Activated B cell treated with CpG ODN at 0.5 μM for 24 hours (primary cell): ENCODE measurements at places on chromosomes 2 and 18.

GRCh38 chr2:237931205-237931721, 35.6 kb upstream of the UBE2F start:
- no peak for DNase-seq

- no peak for DNase-seq
Measured at GRCh38 chr18:77517901-77518300, 268.3 kb downstream of the GALR1 start.

DNA sequence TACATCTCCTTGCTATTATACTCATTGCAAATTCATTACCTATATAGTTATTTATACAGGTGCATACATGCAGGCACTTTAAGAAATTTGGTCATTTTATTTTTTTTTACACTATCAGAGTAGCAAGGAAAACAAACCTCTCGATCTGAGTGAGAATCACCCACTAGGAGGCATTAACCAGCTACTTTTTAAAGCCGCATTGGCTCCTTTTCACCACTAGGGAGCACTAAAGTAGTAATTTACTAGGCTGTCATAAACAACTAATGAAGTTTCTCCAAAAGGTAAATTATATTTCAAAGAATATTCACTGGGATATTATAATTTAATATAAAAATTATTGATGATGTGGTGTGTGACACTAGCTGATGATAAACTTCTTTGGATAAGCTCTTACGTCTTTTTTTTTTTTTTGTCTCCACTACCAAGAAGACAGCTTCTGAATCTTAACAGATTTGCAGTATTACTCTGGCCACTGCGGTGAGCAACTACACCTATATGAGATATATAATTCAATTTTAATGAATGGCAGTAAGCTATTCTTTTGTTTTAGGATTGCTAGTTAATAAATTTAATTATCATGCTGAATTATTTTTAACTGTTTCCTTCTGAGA, 101.9 kb downstream of the NOL4 start:
- DNase-seq: no peak

DNA sequence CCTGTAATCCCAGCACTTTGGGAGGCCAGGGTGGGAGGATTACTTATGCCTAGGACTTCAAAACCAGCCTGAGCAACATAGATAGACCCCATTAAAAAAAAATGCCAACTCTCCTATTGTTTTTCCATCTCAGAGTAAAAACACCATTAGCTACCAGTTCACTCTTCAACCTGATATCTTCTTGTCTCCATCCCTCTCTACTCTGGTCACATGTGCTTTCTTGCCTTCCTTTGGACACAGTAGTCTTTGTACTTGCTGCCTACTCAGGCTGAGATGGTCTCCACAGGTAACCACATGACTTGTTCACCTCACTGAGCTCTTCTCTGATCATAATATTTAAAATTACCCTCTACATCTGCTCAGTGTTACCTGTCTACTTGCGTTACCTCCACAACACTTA, 5.0 kb downstream of the MALT1 start:
- no peak for DNase-seq

- DNase-seq: no peak
Measured at GRCh38 chr18:25329783-25330182, 22.2 kb downstream of the ZNF521 start.

- DNase-seq: no peak
Measured at GRCh38 chr18:3463051-3463450, 13.1 kb downstream of the TGIF1 start.

DNA sequence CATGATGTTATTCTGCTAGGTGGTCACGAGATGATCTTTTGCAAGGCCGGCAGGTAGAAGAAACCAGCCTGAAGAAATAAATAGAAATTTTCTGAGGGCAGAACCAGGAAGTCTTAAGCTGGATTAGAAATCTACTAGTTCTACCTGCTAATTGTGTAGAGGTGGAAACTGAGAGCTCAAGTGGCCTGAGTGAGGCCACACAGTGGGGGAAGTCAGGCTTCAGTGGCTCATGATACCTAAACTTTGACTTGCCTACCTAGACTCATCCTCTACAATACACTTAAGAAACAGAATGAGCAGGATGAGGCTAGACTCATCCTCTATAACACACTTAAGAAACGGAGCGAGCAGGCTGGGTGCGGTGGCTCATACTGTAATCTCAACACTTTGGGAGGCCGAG, 134.9 kb upstream of the NDUFV2 start:
- no peak for DNase-seq

DNA sequence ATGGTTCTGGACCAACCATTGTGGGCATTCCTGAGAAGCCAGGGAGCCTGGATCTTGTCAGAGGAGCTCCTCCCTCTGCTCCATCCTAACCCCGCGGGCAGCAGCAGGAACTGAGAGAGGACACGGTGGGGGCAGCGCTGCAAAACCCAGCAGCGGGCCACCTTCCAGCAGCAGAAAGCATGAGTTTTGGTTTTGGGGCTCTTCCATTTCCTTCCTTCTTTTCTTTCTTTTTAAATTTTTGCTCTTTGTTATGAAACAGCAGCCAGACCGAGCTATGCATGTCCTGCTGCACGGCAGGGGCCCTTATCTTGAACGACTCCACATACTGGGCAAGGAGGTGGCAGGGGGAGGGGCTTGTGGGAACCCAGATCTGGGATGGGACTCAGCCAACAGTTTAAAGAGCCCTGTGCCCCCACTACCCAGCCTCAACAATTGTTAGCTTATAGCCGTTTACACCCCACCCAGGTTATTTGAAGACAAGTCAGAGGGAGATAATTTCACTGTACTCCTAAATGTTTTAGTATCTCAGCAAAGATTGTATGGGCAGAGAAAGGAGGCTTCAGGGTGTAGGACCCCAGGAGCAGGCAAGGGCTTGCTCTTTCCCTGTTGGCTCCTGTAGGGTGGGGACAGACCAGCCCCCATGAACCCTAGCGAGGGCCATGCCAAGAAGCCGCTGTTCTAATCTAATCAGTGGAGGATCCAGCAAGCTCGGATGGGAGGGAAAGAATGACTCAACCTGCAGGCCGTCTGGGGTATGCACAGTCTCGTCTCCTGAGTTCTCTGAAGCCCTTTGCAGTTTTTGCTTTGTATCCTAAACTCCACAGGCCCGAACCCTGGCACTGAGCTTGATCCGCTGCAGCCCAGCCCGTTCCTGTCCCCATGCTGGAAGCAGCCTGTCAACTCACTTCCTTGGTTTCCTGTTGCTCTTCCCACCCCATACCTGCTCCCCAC, 75.3 kb downstream of the LRRFIP1 start:
- DNase-seq: no peak

DNA sequence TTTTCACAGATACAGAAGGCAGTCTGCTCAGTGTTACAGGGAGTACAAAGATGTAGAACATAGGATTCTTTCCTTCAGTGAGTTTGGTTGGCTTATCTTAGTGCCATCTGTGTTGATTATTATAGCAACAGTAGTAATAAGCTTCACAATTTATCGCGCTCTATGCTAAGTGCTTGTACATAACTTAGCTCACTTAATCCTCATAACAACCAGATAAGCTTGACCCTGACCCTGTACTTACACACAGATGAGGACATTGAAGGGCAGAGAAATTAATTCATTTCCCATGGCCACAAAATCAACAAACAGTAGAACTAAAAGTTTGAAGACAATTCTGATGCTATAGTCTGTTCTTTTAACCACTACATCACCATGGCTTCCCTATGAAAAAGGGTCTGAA, 121.8 kb downstream of the SPHKAP start:
- no peak for DNase-seq

DNA sequence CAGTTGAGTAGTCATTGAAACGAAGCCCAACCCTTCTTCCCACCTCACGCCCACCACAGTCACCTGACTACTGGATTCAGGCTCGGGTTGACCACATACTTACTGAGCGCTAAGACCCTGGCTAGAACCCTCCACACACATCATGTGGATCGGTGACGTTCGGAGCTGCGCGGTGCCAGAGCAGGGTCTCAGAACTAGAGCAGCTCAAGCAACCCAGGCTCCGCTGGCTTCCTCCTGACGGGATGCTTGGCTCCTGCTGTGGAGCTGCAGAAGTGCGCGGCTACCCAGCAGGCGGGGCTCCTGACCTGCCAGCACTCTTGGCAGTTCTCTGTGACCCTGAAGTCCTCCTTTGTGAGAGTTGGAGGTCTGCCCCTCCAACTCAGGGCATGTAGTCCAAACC, 90.6 kb upstream of the MBOAT2 start:
- DNase-seq: no peak

DNA sequence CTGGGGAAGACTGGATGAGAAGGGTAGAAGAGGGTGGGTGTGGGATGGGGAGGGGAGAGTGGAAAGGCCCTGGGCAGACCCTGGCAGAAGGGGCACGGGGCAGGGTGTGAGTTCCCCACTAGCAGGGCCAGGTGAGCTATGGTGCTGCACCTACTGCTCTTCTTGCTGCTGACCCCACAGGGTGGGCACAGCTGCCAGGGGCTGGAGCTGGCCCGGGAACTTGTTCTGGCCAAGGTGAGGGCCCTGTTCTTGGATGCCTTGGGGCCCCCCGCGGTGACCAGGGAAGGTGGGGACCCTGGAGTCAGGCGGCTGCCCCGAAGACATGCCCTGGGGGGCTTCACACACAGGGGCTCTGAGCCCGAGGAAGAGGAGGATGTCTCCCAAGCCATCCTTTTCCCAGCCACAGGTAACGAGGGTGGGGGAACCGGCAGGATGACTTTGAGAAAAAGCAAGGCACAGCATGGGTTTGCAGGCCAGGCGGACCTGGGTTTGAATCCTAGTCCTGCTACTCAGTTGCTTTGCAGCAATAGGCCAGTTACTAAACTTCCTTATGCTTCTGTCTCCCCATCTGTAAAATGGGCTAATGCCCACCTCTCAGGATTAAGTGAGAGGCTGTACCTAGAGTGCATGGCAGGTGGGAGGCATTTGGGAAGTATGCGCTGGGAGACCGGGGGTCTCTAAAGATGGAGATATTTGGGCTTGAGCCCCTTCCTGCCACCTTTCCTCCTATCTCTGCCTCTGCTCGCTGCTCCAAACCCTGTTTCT, at the start of gene INHA:
TSS of gene INHA (plus strand) at position 74 of the 765 bp plus-strand sequence. CDS start at position 139, 65 bp downstream.
- no peak for DNase-seq

- DNase-seq: no peak
Measured at GRCh38 chr18:49028091-49028490, 77.3 kb upstream of the SMAD7 start.

GRCh38 chr2:46841621-46842020, 74.0 kb downstream of the MCFD2 start:
- no peak for DNase-seq

DNA sequence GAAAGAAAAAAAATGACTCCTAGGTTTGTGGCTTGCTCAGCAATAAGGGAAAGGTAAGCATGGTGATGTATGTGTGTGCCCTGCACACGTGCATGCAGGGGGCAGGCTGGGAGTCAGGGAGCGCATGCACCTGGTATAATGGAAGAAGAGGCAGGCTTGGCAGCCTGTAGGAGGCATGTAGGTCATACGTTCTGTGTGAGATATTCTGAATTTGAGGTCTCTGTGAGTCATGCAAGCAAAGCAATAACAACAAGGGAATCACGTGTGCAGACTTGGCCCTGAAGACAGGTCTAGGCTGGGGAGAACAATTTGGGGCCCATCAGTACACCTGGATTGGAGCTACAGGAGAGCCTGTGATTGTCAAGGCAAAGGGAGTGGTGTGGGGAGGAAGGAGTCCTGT, 94.5 kb upstream of the TTC39C start:
- no peak for DNase-seq

- DNase-seq: no peak
Measured at GRCh38 chr2:216516730-216517350, 18.2 kb downstream of the RPL37A start.

- DNase-seq: no peak
Measured at GRCh38 chr2:229431327-229431954, 160.4 kb upstream of the PID1 start.

DNA sequence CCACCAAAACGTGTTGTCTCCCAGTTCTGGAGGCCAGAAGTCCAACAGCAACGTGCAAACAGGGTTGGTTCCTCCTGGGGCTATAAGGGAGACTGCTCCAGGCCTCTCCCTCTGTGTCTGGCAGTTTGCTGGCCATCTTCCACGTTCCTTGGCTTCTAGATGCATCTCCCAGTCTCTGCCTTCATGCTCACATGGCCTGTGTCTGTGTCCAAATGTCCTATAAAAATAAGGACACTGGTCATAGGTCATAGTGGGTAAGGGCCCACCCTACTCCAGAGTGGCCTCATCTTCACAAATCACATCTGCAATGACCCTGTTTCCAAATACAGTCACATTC, 69.4 kb upstream of the TAF1B start:
- no peak for DNase-seq

DNA sequence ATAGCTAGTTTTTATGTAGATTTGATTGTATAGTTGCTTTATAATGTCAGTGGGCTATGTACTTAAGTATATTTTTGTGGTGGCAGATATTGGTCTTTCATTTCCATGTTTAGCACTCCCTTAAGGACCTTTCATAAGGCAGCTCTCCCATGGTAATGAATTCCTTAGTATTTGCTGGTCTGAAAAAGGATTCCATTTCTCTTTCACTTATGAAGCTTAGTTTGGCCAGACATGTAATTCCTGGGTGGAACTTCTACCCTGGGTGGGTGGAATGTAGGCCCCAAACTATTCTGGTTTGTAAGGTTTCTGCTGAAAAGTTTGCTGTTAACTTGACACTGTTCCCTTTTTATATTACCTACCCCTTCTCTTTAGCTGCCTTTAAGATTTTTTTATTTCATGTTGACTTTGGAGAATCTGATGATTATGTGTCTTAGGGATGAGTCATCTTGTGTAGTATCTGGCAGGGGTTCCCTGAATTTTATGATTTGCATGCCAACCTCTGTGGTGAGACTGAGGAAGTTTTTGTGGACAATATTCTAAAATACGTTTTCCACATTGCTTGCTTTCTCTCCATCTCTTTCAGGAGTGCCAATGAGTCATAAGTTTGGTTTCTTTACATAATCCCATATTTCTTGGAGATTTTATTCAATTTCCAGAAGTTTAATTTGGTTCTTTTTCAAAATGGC, 65.4 kb upstream of the VRK2 start:
- DNase-seq: no peak

DNA sequence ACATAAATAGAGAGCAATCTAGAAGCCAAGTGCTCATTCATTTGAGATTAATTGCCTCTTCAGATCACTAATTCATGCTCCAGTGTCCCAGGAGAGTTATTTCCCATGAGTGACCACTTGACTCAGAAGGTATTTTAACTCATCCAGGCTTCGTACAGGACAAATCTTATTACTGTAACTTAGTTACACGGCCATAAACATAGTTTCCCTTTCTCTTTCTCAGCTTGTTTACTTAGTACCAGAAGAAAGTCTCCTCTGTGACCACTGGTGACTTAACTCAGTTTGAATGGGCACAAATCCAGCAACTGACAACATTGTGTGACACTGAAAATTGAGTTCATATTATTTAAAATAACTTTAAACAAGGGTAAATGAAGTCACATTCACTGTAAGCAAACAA, 25.3 kb downstream of the MMADHC start:
- DNase-seq: no peak

GRCh38 chr2:36982467-36982866, 16.1 kb upstream of the STRN start:
- DNase-seq: no peak

GRCh38 chr2:20573620-20574422, 77.1 kb downstream of the HS1BP3 start:
- DNase-seq: no peak
